ENCODE measurements at places on chromosomes 5 and 9.

DNA sequence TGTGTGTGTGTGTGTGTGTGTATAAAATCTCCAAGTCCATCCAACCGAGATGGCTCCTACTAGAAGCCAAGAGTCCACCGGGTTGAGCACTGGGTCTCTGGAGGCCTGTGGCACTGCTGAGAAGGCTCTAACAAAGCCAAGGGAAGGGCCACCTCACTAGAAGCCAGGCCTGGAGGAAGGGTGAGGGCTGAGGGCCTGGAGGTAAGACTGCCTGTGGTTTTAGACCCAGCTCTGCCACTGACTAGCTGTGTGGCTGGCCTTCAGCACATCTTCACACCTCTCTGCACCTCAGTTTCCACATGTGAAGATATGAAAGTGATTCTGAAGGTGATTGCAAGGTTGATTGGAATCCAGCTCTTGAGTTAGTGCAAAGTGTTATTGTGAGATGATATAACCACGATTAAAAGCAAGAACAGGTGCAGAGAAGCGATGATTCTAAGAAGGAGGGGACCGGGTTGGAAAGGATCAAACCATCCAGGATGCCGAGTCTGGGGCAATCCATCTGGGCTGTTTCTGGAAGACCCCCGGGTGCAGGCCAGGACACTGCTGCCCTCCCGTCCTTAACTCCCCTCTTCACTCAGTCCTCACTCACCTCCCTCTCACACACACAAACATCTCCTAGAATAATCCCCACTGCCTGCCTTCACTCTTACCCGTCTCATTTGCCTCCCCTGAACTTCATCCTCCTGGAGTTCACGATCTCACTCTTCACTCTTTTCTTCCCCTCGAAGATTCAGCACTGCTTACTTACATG, 2.3 kb downstream of the IL4 start:
- no peak for DNase-seq

- DNase-seq: no peak
Measured at GRCh38 chr5:170945275-170945674, 83.5 kb downstream of the RANBP17 start.

GRCh38 chr5:50967563-50968355, 301.3 kb downstream of the PARP8 start:
- peak; percentile 72 for DNase-seq

- DNase-seq: no peak
Measured at GRCh38 chr5:43145071-43145470, 24.4 kb downstream of the ZNF131 start.

DNA sequence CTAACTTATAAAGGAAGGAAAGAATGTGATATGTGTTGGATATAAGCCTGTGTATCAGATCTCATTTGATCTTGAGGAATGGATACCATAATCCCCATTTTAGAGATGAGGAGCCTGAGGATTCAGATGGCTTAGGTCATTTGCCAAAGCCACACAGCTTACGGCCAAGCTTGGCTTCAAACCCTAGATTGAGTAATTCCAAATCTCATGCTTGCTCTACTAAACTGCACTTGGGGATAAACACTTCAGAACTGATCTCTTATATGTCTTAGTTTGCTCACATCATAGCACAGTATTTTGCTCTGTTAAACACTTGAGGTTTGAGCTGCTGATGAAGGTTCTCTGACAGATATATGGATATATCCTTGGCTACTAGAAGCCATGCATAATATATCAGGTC, 504.4 kb downstream of the NTRK2 start:
- no peak for DNase-seq

DNA sequence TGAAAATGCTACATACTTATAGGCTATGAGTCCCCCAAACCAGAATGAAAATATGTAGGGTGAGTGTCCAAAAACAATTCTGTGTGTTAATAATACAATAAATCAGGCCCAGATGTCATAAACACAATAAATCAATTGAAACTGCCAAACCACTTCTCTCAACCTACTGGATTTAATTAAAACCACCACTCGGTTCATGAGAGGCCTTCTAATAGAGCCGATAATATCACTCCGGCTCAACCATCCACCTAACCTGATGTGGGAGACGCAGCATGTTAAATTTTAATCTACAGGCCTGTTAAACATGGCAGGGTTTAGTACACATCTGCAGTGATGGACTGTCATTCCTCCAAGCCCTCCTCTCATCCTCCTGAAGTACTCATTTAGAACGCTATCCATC, 734.5 kb upstream of the ZNF608 start:
- DNase-seq: peak; percentile 14

DNA sequence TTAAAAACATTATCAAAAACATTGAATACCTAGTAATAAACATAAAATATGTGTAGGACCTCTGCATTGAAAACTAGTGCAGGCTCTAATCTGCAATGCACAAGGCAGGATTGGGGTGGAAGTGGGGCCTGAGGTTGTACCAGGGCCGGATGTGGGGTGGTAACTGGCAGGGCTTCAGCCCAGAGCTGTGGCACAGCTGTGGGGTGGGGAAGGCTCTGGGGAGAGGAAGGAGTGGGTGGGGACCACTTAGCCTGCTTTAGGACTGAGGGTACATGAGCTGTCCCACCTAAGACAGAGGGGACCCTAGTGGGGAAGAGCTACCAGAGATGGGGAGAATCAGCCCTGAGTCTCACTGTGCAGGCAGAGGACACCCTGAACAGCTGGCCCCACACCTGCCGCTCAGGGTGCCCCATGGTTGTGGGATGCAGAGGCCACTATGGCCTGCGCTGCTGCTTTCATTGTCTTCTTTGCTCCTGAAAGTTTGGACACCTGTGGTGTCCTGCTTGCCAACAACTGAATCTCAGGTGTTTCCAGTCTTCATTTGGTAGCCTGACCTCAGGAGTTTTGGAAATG, 311.4 kb downstream of the TLE4 start:
- DNase-seq: no peak

DNA sequence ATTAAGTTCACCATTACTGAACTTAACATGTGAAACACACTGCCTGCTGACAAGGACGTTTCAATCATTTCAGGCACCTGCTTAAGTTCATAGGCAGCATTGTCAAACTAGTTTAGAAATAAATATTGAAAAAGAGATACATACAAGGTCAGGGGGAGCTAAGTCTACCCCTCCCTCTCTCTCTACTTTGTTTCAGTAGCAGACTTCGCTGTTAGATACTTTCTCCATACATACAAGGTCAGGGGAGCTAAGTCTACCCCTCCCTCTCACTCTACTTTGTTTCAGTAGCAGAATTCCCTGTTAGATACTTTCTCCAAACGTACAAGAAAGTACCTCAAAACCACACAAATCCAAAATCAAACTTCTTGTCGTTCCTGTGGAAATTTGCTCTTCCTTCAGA, 387.4 kb upstream of the PDE4D start:
- no peak for DNase-seq

DNA sequence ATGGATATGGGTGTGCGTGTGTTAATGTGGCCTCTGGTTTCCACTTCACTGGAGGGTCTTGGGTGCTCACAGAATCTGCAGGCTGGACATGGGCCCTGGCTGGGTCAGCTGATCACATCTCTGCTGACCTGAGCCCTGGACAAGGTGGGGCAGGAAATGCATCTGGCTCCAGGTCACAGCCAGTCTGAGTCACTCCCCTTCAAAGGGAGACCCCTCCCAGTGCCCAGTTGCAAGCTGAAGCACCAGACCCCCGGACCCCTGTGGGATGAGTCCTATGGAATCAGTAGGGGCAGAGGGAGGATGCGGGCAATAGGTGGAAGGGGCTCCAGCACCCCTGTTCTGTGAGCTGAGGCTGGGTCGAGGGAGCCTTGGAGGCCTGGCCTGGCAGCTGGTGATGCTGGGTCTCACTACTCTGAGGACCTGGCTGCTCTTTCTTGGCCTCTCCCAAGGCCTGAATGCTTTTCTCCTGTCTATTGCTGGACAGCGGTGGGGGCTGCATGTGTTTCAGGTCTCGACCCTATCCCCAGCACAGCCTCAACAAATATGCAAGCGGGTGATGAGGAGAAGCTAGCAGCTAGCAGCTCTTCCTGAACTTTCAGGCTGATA, 54.5 kb downstream of the PHF2 start:
- DNase-seq: no peak

DNA sequence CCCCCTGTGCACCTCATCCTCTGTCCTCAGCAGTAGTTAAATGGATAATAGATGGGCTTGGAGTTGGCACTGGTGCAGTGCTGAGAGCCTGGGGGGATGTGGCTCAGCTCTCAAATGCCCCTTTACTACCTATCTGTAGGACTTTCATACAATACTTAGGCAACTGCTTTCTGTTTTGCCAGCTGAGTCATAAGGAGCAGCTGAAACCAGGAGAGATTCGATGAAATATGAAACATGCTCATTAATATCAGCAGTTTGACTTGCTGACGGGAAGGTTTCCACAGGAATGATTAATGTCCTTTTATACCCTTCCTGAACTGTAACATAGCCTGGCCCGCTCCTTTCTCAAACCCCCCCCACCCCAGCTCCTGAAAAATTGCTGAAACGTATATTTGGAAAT, 142.6 kb downstream of the SAXO1 start:
- DNase-seq: no peak

DNA sequence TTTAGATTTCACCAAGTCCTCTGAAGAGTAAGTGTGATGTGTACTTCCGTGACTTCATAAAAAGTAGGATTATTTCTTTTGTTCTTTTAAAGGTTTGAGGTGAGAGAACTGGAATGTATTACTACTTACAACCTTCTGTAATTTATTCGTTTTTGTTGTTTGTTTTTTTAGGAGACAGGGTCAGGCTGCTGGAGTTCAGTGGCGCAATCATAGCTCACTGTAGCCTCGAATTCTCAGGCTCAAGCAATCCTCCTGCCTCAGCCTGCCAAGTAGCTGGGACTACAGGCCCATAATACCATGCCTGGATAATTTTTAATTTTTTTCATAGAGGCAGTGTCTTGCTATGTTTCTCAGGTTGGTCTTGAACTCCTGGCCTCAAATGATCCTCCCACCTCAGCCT, 68.3 kb upstream of the RETREG1 start:
- DNase-seq: no peak

GRCh38 chr5:136040746-136041415, 12.1 kb downstream of the TGFBI start:
- DNase-seq: no peak

GRCh38 chr5:61029456-61030162, 84.6 kb downstream of the NDUFAF2 start:
- DNase-seq: no peak

DNA sequence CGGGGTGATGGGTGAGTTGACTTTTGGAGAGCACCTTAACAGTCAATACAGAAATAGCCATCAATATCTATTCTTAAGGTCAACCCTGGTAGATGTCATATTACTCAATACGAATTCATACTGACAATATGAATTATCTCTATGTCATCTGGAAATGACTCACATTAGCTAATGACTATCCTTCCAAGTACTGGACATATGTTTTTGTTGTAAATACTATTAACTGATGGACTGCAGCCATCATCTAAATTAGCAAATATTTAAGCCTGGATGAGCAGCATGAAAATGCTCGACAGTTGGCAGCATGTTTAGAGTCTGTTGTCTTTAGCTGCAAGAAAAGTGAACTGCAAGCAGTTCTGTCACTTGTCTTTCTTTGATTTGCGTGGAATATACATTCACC, 19.6 kb upstream of the ISOC1 start:
- no peak for DNase-seq

DNA sequence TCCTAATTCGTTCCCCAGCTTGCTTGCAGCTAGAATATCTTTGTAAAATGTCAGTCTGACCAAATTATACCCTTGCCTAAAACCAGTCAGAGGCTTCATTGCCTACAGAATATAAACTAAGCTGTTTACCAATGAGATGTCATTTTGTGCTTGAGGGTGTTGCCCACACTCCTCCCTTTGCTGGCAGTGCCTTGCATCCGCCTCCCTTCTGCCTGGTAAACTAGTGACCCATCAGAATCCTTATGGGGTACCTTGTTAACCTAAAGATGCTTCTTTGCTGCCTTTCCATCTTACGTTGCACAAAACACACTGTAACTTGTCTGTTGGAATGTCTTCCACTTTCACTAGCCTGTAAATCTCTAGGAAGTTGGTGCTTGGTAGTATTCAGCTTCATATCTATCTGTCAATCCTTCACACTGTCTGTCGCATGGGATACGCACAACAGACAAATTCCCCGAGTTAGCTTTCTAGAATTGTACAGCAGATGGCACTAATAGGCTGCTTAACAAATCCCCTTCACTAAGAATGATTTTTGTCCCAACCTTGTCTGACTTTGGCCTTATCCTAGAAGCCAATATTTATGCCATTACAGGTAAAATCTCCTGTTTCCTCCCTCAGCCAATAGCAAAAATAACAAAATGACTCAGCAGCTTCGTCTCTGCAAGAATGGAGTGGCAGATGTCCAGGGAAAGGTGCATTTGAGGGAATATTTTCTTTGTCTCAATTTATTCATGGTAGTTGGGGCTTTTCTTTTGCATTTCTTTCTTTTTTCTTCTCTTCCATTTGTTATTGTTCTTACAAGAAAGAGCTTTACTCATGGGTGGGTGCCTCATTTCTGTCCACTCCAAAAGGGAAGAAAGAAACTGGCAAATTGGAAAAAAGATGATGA, 3.0 kb downstream of the NUDT2 start:
- DNase-seq: no peak

DNA sequence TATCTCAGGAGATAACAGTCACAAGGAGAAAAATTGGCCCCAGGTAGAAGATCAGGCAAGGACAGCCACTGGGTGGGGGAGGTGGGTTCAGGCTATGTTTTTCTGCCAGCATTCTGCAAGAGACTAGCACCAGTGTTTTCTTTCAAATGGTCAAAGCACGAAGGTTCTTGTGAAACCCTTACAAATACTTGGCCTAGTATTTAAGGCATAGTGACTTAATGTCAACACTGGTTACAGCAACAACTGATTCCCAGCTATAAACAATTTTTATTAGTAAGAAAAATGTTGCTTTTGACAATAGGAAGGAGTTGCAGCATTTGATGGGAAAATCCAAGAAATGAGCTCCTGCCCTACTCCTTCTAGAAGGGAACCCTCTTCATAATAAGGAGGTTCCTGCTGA, 349.6 kb downstream of the SLIT3 start:
- no peak for DNase-seq

DNA sequence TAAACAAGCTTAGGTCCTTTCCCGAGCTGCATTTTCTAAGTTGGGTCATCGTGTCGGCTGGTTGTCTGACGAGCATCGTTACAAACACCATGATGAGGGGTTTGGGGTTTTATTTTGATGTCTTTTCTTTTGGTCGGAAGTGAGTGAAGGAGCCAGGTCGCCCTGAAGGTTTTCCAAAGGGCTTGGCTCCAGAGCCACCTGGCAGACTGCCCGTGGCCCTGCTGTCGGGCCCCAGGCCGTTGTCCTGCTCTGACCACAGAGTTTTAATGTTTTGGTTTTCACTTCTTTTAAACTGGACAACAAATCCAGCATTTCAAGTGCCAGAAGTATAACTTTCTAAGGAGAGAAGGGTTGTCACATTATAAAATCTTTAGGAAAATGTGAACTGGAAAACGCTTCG, 42.3 kb downstream of the TENT4A start:
- no peak for DNase-seq

DNA sequence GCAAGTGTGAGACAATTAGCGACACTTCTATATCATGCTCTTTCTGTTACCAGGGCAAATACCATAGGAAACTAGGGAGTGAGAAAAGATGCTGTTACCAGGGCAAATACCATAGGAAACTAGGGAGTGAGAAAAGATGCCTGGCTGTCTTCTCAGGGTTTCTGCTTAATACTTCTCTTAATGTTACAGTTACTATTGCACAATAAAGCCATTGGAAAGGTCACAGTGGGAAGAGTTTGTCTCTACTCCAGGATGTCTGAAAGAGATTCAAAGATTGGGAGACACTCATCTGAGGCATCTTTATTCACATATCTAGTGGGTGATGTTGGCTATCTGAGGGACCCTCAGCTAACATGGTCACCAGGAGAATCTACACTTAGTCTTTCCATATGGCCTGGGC, 431.7 kb upstream of the POU5F2 start:
- DNase-seq: no peak

All from NCI-H1092 (cell line).